Stimulated activated CD4-positive, alpha-beta T cell treated with anti-CD3 and anti-CD28 coated beads, Interleukin-15, amount 100 ng/mL, for 1 hour (primary cell): ENCODE measurements at places on chromosomes 3 and 15.

GRCh38 chr3:185270956-185271332, 17.1 kb upstream of the EHHADH start:
- no peak for DNase-seq

DNA sequence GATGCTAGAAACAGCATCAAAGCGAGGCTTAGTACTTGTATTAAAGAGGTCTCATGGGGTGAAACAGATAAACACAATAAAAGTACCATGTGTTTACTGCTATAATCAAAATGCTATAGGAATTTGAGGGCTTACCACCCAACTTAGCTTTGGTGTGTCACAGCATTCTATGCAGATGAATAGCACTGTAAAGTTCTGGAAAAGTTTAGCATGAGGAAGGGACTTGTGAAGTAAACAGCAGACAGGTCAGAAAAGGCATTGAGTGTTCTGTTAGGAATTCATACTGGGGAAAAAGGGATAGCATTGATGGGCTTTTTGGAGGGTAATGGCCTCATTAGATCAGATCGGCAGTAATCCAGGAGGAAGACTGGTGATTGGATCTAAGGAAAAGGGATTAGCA, 505.3 kb downstream of the NLGN1 start:
- no peak for DNase-seq

- no peak for DNase-seq
These were observed 16.7 kb downstream of the MAPKBP1 start for GRCh38 chr15:41790756-41791546.

GRCh38 chr3:32460031-32460749, 42.5 kb downstream of the CMTM6 start:
- peak; percentile 51 for DNase-seq

- no peak for DNase-seq
These were observed 43.8 kb downstream of the GRIP2 start for GRCh38 chr3:14496351-14496750.

DNA sequence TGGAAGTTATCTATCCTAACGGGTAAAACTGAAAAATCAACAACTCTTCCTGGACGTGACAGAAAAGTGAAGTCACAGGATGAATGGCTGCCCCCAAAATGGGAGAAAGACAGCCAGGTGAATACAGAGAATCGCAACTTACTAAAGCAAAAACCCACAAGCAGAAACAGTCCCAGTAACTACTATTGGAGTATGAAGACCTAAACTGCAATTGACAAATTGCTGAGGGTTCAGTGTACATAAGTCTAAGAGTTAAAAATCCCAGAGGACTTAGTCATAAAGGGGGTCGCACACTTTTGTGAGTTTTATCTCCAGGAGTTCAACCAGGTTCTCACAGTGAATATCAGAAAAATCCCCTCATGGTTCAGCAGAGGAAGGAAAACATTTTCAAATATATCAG, 56.8 kb upstream of the IMPG2 start:
- DNase-seq: no peak

- no peak for DNase-seq
These were observed 33.4 kb downstream of the SH3BP5 start for GRCh38 chr3:15299036-15299435.

DNA sequence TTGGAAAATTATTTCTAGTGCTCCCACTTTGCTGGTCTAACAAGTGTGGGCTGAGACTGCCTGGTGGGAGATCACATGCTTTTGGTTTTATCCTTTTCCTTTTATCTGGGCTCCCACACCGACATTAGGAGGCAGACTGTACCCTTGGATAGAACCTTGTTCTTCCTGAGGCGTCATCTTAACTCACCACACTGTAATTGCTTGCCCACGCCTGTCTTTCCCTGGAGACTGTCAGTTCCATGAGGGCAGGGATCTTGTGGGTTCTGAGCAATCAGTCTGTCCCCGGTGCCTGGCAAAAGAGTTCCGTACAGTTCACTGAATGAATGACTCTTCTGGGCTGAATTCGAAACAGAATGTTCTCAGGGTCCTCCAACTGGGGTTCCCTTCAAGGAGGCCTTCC, 124.6 kb upstream of the ABHD17C start:
- DNase-seq: no peak

DNA sequence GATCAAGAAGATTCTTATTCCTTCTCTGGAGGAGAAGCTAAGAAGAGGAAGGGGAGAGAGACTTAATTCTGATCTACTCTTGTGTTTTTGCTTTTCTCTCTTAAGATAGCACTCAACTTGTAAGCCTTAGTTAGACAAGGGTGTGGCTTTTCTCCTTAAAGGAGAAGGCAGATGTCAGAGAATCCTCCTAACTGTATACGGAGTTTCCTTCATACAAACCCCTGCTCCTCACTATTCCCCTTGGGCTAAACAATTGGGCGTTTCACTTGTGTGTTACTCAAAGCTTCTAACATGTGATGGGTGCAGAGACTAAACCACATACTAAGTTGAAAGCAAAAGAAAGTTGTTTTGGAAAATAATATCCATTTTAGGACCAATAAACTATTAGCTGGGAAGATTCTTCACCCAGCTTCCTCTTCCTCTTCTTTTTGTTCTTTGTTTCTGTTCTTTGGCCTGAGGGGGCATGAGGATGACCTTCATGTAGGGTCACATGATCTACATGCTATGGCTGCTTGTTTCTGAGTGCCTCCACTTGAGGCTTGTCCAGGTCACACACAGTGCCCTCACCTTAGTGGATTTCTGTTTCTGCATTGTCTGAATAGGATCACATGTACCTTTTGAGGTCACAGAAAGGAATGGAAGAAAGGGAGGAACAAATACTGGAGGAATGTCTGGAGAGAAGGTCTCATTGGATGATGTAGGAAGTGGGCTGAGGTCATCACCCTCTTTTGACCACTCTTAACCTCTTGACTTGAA, 14.6 kb downstream of the SPINK8 start:
- DNase-seq: no peak

- no peak for DNase-seq
These were observed 191.3 kb downstream of the UBE3A start for GRCh38 chr15:25247407-25248038.

GRCh38 chr3:42353631-42354030, 56.8 kb downstream of the LYZL4 start:
- no peak for DNase-seq

DNA sequence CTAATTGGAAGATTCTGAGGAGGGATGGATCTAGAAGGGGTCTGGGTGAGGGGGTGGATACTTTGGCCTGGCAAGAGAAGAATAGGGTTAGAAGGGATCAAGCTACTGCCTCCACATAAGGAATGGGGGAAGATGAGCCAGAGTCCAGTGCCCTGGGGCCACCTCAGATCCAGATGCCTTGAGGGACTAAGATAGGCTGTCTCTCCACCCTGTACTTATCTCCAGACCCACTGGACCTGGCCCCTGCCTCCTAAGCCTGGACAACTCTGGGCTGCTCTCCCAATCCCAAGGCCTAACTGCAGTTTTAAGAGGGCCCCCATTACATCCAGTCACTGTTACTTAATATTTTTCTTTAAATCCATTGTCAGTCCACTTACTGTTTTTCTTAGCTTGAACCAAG, 2.0 kb downstream of the DVL3 start:
- DNase-seq: no peak

- no peak for DNase-seq
These were observed 32.1 kb downstream of the ABHD17C start for GRCh38 chr15:80727196-80727595.

GRCh38 chr3:30477149-30477921, 129.1 kb upstream of the TGFBR2 start:
- no peak for DNase-seq

DNA sequence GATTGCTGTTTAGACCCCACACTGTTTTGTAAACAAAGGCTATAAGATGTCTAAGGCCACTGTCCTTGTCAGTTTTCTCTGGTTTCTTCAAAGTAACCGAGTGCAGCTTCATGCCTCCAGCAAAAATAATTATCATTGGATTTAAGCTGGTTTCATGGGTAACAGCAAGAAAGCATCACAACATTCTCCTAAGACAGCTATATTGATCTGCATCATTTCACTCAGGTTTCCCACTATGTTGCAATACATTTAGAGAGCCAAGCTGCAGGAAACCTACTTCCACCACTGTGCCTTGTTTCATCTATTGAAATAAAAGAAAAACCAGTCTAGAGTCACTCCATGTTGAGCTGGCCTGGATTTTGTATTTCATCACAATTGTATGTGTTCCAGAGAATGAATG, 351.4 kb downstream of the OXSM start:
- no peak for DNase-seq

GRCh38 chr3:156825795-156826143, 384 bp upstream of the LEKR1 start:
- DNase-seq: no peak

- DNase-seq: no peak
These were observed 20.1 kb upstream of the GLCE start for GRCh38 chr15:69140306-69140705.

DNA sequence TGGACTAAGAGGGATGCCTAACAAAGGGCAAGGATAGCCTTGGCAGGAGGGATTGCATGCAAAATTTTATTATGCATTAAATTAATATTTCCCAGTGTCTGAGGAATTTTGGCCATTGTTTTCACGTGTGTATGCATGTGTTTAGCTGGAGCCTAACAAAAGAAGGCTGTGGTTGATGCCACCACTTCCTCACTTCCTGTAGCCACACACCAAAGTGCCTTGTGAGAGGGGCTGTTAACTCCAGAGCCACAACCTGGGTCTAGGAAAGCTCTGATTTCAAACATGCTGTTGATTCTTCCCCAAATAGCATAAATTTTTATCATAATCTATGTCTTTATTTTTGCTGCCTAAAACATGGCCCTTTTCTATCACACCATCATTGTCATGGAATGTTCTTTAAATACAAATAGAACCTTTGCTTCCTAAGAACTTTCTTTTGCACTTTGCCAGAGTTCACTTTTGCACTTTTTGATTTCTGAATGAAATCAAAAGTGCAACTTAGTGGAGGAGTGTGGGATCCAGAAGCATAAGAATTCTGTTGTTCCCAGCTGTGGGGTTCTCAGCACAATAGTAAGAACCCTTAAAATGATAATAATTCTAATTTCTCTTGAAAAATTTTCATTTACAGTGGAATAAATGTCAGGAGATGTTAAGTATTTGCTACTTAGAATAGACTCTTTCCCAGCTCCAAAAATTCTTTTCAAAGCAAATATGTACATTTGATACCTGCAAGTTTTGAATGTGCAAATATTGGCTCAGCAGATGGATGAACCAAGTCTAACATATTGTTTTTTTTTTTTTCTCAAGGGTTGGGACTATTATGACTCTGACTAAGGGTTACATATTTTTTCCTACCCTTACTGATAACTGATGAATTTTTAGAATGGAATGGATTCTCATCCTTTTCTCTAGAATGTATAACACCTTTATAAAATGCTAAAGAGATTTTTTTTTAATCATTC, 35.6 kb upstream of the SPTSSB start:
- no peak for DNase-seq
